Fibroblast of the conjunctiva (primary cell): ENCODE measurements at places on chromosomes 3 and 15.

GRCh38 chr3:117483839-117484238, 774.3 kb downstream of the TUSC7 start:
- DNase-seq: no peak

DNA sequence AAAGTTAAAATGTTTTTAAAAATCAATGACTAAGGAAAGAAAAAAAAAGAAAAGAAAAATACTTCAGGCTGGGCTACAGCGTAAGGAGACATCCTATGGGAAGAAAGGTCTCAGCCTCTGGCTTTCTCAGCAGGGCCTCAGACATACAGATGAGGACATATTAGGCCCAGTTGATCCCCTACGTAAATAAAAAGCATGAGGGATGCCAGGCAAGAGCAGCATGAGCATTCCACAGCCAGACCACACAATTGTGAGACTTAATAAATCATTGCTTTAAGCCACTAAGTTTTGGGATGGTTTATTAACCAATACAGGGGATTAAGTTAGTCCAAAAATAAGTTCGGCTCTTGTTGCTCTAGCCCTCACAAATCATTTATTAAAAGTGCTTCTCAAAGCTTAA, 394.1 kb upstream of the NECTIN3 start:
- no peak for DNase-seq

GRCh38 chr3:101758224-101758623, 20.8 kb upstream of the NXPE3 start:
- no peak for DNase-seq

DNA sequence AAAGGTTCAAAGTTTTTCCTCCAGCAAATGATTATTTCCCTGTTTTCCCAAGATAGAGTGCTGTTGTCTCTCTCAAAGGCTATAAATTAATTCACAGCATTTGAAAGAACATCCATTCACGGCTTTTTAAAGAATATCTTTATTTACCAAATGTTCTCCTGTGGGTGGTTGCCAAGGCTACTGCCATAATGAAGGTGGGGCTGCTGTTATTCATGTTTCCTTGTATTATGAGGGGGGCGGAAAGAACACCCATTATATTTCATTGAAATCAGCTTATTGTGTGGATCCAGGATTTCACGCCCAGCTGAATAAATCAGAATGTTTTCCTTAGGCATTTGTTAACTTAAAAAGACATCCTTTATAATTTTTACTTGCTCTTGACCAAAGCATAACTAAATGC, 10.1 kb downstream of the SRP14 start:
- DNase-seq: no peak

GRCh38 chr3:158743664-158744566, 11.7 kb upstream of the RARRES1 start:
- no peak for DNase-seq

- no peak for DNase-seq
These were observed 10.2 kb downstream of the MBNL1 start for GRCh38 chr3:152278756-152279427.

GRCh38 chr15:50049871-50050270, 69.2 kb downstream of the ATP8B4 start:
- DNase-seq: no peak

GRCh38 chr3:7075117-7075516, 214.2 kb downstream of the GRM7 start:
- no peak for DNase-seq

DNA sequence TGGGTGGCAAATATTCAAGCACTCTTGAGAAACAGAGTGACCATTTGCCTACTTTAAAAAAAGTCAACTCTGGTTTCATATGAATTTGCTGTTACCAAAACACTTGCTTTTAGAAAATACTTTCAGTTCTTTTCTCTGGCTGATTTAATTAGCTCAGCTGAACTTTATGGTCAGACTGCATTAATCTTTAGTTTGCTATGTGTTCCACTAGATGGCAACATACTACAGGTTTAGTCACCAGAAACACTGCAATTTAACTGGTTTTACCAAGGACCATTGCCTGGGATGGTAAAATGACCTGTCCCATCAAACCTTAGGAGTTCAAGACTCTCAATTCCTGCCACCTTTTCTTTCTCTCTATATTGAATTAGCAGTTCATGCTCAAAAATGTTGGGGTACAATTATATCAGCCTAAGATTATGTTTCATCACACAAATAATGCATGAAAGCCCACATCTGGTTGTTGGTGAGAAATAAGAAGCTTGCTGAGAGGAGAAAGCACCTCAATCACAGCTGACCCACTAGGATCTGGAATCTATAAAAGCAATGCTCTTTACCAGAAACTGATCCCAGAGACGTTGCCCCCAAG, 14.2 kb downstream of the EIF4E3 start:
- peak; percentile 45 for DNase-seq

DNA sequence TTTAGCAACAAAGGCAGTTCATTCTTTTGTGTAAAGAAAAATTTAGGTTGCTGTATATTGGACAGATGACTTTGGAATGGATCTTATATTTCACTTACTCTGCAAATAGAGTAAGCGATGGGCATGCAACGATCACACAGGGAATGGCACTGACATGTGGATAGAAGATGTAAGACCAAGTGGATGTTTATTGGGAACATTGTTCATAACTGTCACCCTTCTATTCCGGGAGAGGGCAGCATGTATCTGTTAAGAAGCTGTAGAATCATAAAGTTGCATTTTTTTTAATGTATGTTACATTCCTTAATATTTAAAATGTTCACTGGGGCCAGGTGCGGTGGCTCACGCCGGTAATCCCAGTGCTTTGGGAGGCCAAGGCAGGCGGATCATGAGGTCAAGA, 41.2 kb downstream of the HPS3 start:
- no peak for DNase-seq

DNA sequence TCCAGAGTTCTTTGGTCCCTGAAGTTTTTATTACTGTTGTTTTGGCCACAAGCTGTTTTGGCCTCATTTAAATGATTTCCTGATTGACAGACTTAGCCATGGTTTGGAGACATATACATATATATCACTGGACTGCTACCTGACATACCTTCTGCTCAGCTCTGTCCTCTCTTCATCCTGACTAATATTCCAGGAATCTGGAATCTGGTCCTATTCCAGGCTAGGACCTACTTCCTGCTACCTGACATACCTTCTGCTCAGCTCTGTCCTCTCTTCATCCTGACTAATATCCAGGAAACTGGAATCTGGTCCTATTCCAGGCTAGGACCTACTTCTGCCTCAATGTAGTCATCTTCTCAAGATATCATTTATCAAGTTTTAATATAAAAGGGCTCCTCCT, 724.4 kb upstream of the ROBO1 start:
- DNase-seq: no peak

DNA sequence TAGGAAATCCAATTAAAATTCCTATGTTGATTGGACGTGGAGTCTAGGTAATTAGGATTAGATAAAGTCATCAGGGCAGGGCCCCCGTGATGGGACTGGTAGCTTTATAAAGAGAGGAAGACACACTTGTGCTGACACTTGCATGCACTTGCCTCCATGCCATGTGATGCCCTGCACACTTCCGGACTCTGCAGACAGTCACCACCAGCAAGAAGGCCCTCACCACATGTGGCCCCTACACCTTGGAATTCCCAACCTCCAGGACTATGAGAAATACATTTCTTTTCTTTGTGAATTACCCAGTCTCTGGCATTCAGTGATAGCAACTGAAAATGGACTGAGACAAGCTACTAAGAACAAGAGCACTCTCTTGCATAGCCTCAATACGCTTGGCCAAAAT, 90.6 kb downstream of the CRYGS start:
- no peak for DNase-seq

GRCh38 chr3:151268267-151269235, 9.8 kb downstream of the P2RY14 start:
- DNase-seq: no peak
